ENCODE measurements at places on chromosomes 7 and 10.

DNA sequence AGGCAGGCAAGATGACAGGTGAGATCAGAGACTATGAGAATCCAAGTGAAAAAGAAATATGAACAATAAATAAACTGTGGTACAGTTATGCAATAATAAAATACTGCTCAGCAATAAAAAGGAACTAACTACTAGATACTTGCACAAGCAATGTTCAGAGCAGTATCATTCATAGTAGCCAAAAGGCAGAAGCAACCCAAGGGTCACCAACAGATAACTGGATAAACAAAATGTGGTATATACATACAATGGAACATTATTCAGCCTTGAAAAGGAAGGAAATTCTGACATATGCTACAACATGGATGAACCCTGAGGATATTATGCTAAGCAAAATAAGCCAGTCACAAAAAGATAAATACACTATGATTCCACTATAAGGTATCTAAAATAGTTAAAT, 76.9 kb upstream of the KCNIP2 start:
- no peak for DNase-seq

DNA sequence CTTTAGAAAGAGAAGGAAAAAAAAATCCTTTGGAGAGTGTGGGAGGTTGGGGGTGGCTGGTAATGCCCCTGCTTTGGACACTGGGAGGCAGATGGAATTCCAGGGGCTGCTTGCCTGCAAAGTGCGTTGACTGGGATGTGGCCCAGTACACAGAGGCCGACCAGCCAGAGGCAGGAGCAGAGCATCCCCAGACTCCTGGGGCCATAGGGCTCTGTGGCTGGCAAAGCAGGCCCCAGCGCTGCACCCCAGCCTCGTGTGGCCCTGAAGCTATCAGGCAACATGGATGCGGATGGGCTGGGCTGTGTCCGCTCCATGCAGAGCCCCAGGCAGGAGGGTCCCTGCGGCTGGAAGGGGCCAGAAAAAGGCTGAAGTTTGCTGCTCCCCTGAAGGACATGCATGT, 361.6 kb upstream of the FZD8 start:
- DNase-seq: no peak

- no peak for DNase-seq
Observed at GRCh38 chr7:157652954-157653826, 316.4 kb downstream of the DNAJB6 start.

DNA sequence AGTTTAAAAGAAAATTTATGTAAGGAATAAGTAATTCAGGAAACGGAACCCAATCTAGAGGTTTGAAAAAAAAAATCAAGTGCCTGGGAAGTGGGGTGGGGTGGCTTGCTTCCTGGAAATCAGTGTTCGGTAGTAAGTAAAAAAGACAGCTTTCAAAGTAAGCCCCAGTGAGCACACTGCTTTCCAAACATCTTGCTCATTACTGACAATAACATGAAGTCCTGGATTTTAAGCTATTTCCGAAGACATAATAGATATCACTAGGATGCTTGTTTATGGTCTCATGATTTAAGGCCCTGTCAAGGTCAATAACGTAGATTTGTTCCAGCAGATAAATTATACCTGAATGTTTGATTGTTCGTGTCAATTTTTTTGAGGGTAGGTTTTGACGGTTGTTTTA, 1.3 kb downstream of the STAMBPL1 start:
- no peak for DNase-seq

GRCh38 chr7:12794722-12795302, 107.4 kb downstream of the ARL4A start:
- DNase-seq: no peak

DNA sequence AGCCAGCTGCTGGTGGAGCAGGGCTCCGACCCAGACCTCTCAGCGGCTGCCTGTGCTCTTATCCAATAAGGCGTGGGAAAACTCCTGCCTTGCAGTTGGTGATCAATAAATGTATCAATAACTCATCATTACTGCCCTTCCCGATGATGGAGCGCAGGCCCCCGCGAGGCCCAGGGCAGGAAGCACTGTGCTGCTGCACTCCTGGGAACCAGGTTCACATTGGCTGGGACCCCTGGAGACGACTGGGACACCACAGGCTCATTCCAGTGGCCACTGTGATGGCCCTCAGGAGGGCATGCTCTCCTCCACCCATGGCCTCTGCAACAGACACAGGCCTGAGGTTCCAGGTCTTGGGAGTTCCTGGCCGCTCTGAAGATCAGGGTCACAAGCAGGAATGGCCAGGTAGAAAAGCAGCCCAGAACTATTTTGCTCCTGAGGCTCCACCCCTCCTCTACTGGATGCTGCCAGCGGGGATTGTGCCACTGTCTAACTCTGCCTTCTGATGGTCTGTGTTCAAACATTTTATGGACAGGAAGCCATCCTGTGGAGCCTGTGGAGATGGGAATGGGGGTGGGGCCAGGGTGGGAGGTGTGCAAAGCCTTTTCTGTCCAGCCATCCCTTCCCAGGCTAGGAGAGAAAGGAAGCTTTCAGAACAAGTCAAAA, 287.4 kb upstream of the ZMIZ1 start:
- DNase-seq: no peak

DNA sequence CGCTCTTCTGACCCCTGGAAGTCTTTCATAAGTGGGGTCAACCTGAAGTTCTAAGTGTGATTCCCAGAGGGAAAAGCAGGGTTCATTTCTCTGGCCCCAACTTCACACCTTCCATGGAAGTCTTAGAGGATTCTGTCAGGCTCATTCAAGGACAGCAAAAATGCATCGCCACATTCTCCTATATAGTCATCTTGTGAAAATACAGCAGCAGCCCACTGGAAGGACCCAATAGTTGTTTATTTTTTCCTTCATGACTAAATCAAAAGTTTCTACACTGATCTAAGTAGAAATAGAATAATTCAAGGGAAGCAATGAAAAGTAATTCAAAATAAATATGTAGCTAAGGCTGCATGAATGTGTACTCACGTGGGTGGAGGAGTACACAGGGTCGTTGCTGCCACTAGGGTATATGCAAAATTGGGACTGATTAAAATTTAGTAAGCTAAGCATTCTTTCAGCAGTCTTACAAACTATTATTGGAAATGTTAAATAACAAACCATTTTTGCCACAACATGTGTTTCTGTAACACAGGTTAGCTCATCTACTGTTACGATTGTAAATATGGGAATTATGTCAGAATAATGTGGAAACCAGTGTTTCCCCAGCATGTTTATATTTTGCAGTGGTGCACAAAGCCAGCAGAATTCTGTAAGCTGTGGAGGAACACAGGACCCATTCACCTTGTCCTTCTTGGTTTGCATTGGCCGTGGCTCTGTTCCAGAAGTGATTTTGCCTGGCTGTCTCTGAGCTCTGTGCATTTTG, 33.5 kb downstream of the EEPD1 start:
- DNase-seq: no peak

- DNase-seq: no peak
Observed at GRCh38 chr10:45526309-45526905, 146.2 kb downstream of the ZFAND4 start.

DNA sequence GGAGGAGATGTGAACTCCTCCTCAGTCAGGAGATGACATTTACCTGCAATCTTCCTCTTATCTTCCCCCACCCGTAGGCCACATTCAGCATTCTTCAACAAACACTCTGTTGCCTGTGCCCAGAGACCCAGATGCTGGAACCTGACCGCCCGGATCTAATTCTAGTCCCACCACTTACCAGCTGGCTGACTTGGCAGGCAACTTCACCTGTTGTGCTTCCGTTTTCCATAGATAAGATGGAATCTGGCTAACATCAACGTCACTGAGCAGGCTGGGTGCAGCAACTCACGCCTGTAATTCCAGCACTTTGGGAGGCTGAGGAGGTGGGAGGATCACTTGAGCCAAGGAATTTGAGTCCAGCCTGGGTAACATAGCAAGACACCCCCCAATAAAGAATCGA, 21.3 kb upstream of the FXYD4 start:
- DNase-seq: no peak

- no peak for DNase-seq
Observed at GRCh38 chr7:70733090-70733489, 398.9 kb upstream of the GALNT17 start.

DNA sequence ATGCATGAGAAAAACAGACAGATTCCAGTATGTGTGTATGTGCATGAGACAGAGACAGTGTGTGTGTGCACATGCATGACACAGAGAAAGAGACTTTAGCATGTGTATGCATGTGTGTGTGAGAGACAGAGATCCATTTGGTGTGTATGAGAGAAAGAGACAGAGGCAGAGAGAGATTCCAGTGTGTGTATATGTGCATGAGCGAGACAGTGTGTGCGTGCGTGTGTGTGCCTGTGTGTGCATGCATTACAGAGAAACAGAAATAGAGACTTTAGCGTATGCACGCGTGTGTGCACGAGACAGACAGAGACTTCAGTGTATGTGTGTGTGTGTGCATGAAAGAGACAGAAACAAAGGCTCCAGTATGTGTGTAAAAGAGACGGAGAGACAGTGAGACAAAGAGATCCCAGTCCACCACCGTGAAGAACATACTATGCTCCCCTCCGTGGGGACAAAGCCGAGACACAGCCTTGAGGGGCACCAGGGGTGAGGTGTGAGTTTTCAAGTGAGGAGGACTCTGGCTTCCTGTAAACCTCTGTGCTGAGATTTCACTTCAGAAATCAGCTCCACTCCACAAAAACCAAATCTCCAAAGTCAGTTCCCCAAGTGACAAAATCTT, 188.9 kb downstream of the GRID1 start:
- DNase-seq: no peak

DNA sequence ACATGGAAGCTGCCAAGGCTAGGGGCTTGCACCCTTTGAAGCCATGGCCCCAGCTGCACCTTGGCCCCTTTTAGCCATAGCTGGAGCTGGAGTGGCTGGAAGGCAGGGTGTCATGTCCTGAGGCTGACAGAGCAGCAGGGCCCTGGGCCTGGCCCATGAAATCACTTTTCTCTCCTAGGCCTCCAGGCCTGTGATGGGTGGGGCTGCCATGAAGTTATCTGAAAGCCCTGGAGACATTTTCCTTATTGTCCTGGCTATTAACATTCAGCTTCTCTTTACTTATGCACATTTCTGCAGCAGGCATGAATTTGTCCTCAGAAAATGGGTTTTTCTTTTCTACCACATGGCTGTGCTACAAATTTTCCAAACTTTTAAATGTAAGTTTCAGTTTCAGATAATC, 106.9 kb upstream of the ELMO1 start:
- DNase-seq: no peak

DNA sequence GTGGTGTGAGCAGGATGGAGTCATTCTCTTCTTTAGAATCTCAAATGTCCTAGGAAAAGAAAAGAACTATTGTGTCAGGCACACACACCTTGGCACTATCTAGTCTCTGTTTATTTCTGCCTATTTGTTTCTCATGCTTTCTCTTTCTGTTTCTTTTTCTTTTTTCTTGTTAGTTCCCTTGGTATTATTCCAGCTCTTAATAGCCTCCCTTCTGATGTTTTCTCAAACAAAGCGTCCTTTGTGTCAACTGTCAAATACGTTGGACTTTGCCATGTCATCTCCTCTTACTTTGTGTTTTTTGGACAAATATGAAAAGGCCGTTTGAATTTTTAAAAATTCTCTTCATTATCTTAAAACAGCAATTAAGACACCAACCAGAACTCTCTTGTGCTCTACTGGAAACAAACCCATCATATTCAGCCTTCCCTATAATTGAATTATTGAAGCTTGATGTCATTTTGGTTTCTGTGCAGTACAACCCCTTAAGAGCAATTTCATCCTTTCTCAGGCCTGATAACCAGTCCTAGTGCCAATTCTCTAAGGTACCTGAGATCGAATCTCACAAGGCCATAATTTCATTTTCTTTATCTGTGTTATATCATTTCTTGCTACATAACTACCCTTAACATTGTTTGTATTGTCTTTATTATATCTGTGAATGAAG, 497.8 kb upstream of the NRP1 start:
- no peak for DNase-seq

DNA sequence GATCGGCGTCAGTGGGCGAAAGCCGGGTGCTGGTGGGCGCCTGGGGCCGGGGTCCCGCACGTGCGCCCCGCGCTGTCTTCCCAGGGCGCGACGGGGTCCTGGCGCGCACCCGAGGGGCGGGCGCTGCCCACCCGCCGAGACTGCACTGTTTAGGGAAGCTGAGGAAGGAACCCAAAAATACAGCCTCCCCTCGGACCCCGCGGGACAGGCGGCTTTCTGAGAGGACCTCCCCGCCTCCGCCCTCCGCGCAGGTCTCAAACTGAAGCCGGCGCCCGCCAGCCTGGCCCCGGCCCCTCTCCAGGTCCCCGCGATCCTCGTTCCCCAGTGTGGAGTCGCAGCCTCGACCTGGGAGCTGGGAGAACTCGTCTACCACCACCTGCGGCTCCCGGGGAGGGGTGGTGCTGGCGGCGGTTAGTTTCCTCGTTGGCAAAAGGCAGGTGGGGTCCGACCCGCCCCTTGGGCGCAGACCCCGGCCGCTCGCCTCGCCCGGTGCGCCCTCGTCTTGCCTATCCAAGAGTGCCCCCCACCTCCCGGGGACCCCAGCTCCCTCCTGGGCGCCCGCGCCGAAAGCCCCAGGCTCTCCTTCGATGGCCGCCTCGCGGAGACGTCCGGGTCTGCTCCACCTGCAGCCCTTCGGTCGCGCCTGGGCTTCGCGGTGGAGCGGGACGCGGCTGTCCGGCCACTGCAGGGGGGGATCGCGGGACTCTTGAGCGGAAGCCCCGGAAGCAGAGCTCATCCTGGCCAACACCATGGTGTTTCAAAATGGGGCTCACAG, 1.1 kb downstream of the EGFR start:
- no peak for DNase-seq

Measured in T-helper 9 cell (primary cell).